Epithelial cell of proximal tubule (primary cell): ENCODE measurements at places on chromosomes 5 and 9. TPM values are rescaled to one million over a fixed set of nuclear protein-coding genes. Genes with fewer than 3 reads are reported as not detected.

GRCh38 chr5:171840711-171841522, 55.3 kb downstream of the SMIM23 start:
- DNase-seq: no peak

DNA sequence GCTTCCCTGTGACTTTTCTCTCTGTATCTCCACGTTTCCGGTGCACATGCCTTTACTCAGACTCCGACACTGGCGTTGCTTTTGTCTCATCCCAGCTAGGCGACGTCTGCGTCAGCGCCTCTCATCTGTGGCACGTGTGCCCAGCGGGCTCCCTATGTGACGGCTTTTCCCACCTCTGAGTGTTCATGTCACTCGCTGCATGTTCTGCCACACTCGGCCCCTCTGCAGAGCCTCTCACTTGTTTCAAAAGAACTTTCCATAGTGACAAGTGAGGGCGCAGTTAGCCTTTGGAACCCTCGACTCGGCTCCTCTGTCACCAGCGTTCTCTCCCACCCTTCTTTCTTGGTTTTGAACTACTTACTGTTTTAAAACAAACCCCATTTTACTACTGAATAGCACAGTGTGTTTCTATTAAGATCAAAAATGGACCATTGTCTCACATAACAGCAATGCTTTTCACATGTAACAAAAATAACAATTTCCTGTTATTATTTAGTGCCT, 113.4 kb upstream of the CACNA1B start:
- DNase-seq: no peak

- no peak for DNase-seq
Measured at GRCh38 chr5:74452856-74453255, 187.7 kb downstream of the ENC1 start.

Gene HACD4
- 2.0 and 3.5 TPM in 2 replicates for total RNA-seq

- no peak for DNase-seq
Measured at GRCh38 chr5:144778561-144778960, 607.9 kb downstream of the KCTD16 start.

DNA sequence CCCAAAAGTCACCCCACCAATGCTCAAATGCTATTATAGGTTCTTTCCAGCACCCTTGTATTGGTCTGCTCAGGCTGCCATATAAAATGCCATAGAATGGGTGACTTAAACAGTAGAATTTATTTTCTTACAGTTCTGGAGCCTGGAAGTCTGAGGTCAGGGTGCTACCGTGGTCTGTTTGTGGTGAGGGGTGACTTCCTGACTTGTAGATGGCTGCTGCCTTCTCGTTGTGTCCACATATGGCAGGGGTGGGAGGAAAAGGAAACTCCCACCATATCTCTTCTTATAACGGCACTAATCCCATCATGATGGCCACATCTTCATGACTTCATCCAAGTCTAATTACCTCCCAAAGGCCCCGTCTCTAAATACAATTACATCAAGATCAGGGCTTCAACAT, 257.8 kb upstream of the TARS1 start:
- DNase-seq: no peak

DNA sequence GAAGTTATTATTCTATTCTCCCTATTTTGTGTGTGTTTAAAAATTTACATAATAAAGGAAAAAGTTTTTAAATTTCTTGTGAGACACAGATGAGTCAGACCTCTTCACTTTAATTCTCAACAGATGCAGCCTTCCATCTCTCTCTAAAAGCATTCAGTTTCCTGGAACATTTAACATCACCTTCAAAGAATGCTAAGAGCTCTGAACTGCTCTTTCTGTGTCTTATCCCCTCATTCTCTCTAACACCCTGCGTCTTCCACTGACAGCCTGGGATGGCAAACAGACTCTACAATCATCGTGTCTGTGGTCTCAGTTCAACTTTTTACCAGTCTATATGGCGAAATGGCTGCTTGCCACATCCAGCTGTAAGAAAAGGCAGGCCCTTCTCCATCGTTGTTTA, 173.0 kb downstream of the HINT1 start:
- DNase-seq: no peak

GRCh38 chr9:130606887-130607600, 27.7 kb downstream of the FUBP3 start:
- no peak for DNase-seq

GRCh38 chr9:32738501-32739172, 44.7 kb upstream of the TMEM215 start:
- DNase-seq: no peak

Gene SLC27A6
- 0.80 TPM in 1 of 2 replicates, not detected in the other for total RNA-seq

- no peak for DNase-seq
Measured at GRCh38 chr9:71636143-71636839, 132.0 kb downstream of the CEMIP2 start.

DNA sequence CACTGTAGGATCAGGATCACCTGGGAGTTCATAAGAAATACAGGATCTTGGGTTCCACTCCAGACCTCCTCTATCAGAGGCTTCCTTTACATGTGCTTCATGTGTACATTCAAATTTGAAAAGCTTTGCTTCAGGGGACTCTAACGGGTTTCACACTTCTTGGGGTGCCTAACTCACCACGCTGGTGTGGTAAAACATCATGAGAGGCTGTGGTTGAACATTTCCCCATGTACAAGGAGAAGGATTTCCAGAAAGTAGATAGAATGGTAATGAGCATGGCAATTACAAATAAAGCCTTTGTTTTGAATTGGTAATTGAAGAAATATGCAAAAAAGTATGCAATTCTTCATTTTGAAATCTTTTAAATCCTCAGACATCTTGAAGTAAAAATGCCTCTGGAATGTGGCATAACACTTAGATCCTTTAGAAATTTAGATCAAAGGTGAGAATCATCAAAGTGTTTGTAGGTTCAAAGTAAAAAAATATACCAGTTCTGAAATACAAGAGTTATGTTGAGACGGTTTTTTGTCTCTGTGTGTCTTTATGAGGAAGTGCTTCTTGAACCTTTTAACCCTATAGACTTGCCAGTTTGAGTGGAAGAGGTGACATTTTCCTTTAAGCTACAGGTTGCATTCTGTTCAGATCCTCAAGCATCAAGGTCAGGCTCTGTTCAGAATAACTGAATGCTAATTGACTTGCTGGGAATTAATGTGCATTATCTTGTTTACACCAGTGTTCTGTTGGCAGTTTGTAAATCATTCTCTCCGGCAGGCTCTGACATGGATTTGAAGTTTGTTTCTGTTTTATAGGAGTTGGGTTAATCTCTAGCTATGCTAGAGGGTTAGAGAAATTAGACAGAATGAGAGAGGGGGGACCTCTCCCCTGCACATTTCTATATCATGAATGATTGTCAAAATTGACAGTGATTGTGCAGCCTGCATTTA, 415.3 kb downstream of the MAN2A1 start:
- DNase-seq: no peak

DNA sequence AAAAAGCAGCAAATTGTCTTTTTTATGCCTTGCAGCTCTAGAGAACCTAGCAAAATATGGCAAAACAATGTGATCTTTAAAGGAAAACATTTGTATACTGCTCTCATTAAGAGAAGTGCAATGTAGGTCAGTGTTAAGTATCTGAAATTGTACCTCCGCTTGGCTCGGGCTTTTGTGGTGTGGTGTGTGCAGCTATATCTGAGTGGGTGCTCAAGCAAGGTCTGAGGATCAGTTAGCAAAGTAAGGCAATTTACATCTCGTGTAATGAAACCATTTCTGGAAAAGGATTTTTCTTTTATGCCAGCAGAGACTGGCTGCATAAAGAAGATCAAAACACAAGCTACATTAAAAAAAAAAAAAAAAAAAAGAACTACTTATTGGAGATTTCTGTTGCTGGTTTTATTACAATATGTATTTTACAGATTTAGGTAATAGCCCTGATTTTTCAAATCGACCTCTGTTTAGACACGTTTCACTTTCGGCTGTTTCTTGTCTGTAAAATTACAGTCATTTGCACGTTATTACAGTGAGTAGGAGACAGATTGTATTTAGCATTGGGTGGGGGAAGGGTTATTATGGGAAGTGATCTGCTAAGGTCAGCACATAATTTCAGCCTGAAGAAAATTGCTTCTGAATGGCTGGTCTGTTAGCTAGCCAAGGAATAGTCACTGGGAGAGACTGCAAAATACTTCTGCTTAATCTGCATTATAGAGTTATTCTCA, 7.9 kb upstream of the ZNF608 start:
- DNase-seq: no peak

DNA sequence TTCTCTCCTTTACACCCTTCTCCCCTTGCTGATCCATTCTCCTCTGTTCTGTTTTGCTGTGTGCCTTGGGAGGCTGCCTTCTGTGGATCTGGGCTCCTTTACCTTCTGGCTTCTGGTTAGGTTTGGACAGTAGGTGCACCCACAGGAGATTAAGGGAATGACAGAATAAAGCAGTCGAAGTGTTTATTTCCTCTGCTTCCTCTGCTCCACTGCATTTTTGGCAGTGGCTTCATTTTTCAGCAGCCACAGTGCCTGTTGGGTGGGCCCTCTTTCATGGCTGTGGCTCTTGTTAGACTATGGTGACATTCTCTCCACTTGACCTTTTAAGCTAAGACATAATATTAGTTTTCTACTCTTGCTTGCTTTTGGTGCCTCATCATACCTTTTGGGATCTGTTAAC, 144.1 kb downstream of the CCDC171 start:
- no peak for DNase-seq

Gene OR1J4
- not detected in 2 replicates for total RNA-seq

- DNase-seq: no peak
Measured at GRCh38 chr9:112069318-112070169, 105.6 kb downstream of the SUSD1 start.

DNA sequence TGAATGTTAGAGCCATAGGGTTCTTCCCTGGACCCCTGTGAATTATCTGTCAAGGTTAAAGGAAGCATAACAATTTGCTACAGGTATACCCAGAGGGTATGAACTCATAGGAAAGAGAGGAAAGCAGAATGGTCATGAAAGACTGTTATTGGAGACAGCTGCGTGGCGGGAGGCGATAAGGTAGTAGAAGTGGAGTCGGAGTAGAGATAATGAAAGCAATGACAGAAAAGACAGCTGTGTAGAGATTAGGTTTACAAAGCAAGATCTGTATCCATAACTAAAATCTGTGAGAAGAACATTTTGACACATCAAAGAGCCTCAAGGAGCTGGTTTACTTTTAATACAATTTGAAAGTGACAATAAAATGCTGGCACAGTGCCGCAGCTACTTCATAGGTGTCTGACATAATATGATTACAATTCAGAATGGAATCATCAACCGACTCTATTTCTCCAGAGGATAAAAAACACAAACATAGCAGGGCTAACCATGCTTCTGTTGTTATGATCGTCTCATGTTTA, 603.9 kb downstream of the CDH12 start:
- DNase-seq: no peak

DNA sequence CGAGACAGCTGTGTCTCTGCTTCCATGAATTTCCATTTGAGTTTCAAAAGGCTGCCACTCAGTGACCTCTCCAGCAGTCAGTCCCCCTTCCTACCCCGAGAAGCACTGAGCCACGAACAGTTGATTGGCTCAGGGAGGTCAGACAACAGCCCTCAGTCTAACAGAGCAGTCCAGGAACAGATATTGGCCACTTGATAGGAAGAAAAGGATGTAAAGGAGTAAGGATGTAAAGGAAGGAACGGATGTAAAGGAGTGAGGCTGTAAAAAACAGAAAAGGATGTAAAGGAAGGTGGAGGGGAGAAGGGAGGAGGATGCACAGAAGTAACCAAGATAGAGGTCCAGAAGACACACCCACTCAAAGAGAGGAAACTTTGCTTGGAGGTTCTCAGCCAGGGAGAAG, 3.2 kb upstream of the NR4A3 start:
- DNase-seq: no peak

Gene SLC36A1
- 2.4 and 4.6 TPM in 2 replicates for total RNA-seq

DNA sequence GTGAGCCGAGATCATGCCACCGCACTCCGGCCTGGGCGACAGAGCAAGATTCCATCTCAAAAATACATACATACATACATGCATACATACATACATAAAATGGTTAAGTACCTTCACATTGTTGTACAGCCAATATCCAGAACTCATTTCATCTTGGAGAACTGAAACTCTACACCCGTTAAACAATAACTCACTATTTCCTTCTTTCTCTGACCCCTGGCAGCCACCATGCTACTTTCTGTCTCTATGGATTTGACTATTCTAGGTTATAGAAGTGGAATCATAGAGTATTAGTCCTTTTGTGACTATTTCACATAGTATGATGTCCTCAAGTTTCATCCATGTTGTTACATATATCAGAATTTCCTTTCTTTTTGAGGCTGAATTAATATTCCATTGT, 9.6 kb upstream of the KIF27 start:
- no peak for DNase-seq

Gene CTXN3
- not detected in 2 replicates for total RNA-seq

Gene TMEM167A
- 42.1 and 46.7 TPM in 2 replicates for total RNA-seq

DNA sequence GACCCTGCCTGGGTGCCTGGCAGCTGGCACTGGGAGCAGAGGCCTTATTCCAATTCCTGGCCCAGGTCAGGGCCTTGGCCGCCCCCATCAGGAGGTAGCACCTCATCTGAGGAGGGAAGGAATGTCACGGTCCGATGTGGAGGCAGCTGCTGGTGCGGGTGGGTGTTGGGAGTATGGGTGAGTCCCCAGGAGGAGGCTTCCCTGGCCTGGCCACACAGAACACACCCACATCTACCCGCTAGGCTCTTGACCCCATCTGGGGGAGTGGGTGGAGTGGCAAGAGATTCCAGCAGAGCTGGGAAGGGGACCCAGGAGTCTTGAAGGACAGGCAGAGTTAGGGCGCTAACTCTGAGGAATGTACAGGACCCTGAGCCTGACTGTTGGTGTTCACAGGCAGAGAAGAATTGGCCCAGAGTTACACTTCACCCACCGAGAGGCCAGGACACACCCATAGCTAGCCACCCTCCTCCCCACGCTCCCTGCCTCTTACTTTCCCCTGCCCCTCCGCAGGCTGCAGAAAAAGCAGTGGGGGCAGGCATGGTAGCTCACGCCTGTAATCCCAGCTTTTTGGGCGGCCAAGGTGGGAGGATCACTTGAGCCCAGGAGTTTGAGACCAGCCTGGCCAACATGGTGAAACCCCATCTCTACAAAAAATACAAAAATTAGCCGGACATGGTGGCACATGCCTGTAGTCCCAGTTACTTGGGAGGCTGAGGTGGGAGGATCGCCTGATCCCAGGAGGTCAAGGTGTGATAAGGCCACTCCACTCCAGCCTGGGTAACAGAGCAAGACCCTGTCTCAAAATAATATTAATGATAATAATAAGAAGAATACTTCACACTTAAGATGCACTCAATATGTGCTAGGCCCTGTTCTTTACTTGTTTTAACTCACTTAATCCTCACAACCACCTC, 6.0 kb downstream of the OLFML2A start:
- DNase-seq: no peak

- DNase-seq: no peak
Measured at GRCh38 chr9:14089051-14089803, 224.7 kb downstream of the NFIB start.

GRCh38 chr5:83219495-83219894, 142.1 kb downstream of the XRCC4 start:
- DNase-seq: no peak

Gene ANAPC2
- 16.7 TPM in 2 replicates for total RNA-seq

GRCh38 chr9:78286946-78287388, 10.0 kb upstream of the PSAT1 start:
- DNase-seq: no peak

Gene MYMK
- not detected in 2 replicates for total RNA-seq
